ENCODE measurements at places on chromosomes 3 and 15.

DNA sequence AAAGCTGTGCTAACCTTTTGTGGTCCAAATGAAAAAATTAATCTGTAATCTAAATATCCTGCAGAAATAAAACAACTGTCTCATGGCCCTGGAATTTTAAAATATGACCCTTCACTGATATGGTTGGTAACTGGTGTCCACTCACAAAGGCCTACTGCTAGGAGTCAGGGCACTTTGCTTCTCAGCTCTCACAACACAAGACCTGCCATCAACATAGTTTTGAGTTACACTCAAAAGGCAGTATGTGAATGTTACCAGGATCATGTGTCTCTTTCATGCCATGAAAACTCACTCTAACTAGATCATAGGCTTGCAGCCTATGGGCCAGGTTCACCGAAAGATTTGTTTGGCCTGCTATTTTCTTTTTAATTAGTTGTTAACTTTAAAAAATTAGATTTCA lies 10.0 kb upstream of the MLF1 start:
- DNase-seq, result no peak

DNA sequence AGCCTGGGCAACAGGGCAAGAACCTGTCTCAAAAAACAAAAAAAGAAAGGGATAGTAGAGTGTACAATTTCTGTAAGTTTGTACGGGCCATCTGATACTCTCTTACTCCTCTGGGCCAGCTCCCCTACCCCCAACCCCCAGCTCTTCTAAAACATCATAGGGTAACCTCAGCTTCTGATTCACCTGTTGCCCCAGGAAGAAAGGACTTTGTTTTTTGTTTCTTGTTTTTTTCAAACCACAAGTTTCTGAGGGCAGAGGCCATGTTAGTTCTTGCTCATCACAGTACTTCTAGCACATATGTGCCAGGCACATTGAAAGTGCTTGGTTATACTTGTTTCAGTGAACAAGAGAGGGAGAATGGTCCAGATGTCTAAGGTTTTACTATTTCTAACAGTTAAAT lies 20.2 kb downstream of the ATOSA start:
- no peak for DNase-seq

DNA sequence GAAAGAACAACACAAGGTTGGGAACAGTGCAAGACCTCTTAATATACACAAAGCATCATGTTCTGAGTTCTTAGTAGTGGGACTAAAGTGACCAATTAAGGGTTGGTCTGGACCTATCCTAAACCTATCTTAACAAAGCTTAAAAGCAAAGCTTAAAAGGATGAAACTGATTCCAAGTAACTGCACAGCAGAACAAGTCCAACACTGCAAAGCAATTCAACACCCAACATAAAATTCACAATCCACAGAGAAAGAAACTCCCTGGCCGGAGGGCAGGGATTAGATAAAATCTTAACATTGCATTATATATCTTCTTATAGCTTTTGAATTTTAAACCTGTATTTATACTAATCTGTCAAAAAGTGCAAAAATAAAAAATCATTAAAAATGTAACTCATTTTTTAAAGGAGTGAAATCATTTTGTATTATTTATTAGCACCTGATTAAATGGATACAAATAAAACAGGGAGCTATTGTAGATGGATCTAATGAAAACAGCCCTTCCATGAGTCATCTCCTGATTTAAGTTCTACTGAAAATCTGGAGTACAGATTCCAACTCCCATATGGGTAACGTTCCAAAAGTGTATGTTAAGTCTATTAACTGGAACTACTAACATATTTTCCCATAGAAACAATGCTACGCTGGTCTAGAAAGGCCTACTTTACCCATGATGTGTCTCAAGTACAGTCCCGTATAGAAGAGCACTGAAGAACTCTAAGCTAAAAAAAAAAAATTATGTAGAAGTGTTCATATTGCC lies 34.9 kb downstream of the PIK3R4 start:
- DNase-seq, result no peak

DNA sequence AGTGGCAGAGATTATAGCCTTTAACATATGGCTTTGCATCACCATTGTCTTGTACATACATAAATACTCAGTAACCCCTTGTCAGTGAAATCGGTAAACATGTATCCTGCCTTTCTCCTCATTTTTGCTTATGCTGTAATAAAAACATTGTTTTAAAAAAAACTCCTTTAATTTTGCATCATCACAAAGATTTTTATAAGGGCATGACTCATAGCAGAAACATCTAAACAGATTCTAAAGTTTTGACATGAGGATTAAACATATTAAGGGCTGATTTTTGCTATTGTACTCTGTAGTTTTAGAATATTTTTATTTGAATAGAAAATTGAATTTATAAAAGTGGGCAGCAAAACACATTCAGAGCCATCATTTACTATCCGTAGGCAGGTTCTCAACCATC lies 275.9 kb downstream of the ZIC4 start:
- no peak for DNase-seq

- no peak for DNase-seq
Measured at GRCh38 chr3:188319569-188319968, 165.6 kb downstream of the LPP start.

DNA sequence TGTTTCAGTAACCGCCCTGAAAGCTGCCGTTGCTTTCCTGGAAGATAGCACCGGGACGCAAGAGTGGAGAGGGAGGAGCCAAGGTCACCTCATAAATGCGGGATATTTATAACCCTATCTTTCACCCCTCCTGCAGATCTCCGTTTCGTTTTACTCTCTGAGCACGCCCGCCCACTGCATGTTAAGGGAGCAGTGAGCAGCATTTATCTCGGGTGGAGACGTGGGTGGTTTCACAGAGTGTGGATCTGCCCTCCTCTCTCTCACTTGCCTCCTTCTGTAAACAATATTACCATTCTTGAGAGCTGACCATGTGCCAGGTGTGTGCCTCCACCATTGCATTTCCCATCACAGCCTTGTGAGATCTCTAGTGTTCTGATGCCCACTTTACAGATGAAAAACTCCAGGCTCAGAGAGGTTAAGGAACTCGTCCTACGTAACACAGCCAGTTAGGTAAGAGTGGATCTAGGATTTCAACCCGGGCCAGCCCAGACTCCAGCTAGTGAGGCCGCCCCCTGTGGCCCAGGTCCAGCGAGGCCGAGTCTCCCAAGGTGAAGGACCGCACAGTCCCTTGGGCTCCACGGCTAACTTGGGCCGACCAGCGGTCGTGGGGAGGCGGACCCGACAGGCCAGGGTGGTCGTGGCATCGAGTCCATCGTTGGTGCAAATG lies 16.9 kb upstream of the SEMA4B start:
- DNase-seq, result no peak

Data from activated CD8-positive, alpha-beta memory T cell treated with anti-CD3 and anti-CD28 coated beads for 1 hour (primary cell).